ENCODE measurements at places on chromosomes 12 and 14. TPM values are rescaled to one million over a fixed set of nuclear protein-coding genes. Genes with fewer than 3 reads are reported as not detected.

DNA sequence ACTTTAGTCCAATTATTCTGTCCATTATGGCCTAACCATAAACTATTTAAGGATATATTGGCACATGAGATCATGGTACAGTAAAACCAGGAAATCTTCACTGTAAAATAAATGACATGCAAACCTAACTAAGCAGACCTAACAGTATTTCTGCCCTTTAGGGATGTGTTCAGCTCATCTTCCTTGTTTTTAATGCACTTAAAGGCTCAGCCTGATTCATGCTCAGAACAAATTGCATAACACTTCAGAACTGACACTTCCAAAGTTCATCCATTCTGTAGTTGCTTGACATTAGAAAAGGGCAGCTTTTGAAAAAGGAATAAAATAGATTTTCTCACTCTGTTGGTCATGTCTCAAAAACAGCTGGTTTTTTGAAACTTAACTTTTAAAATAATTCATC lies 708.5 kb downstream of the C12orf50 start:
- no peak for DNase-seq

DNA sequence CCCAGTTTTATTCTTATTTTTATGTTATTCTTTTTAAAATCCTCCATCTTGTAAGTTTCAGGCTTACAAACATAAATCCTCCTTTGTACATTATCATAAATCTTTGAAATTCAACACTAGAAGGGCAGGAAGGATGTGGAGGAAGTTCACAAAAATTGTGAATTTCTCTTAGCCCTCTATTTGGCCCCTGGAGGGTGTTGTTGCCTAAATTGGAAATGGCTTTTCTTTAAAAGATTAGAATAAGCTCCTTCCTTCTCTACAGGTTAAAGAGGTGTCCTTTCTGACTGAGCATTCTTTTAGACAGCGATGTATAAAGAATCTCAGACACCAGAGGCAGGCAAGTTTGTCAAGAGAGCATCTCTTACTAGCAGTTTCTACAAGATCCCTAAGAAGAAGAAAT lies 391.7 kb upstream of the OR4E1 start:
- no peak for DNase-seq

DNA sequence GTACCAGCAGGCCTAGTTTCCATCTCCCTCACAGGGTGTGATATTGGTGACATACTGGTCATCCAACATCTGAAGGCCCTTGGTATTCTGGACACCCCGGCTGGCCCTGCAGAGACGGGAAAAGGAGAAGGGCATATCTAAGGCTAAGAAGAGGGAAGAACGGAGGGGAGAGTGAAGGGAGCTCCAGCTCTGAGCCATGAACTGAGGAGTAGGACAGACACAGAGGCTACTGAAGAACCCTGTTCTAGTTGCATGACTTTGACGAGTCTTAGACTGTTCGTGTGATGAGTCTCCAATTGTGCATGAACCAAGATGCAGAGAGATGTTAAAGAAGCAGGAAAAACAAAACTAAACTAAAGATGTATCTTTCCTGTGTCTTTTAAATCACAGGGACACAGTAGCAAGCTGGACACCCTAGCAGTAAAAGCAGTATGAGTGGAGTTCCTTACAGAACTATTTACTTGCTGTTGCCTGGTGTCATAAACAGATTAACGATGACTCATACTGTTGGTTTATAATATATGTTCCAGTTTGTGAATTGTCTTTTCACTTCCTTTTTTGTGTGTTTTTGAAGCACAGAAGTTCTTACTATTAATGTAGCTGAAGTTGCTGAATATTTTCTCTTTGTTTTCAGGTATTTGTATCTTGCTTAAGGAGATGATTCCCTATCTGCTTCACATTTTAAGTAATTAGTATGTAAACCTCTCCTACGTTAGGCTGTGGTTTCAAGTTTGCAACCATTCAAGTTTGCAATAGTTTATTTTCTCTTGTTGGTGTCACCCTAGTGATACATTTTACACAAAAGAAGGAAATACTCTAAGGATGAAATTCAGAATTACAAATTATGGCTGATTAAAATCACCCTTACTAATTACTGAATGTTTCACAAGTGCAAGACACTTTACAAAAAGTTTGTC lies 15.7 kb downstream of the FAR2 start:
- peak; percentile 65 for DNase-seq

DNA sequence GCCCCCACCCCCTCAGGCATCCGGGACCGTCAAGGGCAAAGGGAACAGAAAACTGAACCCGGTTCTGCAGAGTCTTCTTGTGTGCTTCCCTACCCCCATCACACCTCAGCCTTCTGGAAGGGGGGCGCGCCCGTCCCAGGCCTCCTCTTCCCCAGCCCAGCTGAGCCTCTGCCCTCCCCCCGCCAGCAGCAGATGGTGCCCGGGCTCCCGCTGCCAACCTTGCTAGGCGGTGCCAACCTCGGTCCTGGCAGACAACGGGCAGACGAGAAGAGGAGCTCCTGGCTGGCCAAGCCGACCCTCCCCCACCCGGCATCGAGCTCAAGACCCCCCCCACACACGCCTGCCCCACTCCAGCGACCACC lies 8.7 kb downstream of the STAC3 start:
- DNase-seq = no peak

DNA sequence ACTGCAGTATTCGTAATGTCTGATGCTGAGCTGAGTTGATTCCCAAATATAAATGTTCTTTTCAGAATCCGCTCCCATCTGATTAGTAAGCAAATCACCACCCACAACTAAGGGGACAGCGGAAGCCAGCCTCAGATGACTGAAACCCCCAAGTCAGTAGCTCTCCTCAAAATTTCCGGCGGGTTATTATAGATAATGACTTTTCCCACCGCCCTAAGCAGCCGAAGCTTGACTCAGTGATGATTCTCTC lies 469 bp upstream of the LRFN5 start:
- DNase-seq = no peak

DNA sequence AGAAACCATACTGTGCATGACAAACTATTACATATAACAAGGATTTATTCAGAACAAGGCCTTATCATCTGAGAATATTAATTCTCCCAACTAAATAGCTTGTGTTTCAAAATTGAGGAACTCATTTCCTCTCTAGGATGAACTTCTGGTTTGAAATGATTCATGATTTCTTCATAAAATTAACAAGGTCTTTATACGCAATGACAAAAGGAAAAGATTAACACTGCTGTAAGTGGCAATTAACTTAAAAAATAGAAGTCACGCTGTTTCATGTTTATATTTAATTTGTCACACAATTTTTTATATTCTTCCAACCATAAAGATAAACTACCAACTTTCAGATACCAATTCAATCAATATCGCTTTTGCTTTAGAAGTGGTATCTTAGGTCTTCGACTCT lies 80.8 kb downstream of the GRIP1 start:
- no peak for DNase-seq

DNA sequence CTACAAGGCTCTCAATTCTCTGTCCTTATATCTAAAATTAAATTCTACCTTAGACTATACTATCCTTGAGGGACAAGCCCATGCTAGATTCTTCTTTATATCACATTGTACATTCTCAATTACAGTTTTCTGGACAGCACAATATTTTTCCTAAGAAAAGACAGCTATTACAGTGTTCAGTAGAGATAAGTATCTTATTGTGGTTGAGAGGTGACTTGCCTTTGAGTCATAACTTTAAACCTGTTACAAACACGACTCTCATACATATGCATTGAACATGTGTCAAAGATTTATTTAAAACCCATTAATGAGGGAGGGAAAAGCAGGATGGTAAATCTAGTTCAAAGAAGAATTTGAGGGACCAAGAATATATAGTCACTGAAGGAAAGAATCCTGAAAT lies 61.1 kb downstream of the TPH2 start:
- peak; percentile 64 for DNase-seq

DNA sequence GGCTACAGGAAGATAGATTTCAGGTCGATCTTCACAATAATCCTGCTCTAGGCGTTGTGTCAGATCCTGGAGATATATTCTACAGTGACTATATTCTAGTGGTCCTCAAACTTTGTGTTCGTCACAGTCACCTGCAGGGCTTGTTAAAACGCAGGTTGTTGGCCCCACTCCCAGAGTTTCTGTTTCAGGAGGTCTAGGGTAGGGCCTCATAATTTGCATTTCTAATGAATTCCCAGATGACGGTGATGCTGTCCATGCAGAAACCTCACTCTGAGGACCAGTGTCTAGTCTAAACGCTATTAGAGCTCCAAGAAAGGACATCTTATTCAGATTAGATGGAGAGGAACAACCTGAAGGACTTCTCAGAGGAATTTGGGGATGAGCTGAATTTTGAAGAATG lies 13.2 kb upstream of the SLC6A13 start:
- no peak for DNase-seq

DNA sequence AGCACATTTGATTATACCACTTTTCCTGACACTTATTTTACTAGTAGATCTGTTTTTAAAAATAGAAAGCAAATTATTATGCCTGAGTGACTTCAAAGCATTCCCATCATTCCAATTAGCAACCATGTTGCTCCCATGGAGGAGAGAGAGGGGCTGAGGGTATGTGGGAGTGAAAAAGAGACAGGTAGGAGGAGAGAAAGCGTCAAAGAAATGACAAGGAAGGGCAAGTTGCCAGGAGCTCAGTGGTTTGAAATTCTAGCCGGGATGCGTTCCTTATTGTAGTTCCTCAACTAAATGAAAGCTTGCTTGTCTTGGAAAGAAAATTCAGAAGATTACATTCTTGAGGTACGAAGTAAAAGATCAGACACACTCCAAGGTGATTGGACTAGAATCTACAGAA lies 92.4 kb upstream of the PKP2 start:
- no peak for DNase-seq

DNA sequence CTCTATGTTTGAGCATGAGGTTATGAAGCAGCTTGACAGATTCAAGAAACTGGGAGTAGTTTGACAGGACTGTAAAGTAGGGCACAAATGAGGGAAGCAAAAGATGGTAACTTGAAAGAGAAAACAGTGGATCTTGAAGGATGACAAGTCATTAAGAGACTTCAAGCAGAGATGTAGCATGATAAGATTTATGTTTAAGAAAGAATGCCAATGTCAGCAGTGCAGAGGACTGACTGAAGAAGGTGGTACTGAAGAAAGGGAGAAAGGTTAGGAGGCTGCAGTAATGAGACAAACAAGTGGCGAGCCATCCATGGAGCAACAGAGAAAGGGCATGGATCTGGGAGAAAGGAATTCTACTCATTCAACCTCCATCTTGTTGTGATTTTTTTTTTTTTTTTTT lies 120.2 kb upstream of the RAP1B start:
- no peak for DNase-seq

DNA sequence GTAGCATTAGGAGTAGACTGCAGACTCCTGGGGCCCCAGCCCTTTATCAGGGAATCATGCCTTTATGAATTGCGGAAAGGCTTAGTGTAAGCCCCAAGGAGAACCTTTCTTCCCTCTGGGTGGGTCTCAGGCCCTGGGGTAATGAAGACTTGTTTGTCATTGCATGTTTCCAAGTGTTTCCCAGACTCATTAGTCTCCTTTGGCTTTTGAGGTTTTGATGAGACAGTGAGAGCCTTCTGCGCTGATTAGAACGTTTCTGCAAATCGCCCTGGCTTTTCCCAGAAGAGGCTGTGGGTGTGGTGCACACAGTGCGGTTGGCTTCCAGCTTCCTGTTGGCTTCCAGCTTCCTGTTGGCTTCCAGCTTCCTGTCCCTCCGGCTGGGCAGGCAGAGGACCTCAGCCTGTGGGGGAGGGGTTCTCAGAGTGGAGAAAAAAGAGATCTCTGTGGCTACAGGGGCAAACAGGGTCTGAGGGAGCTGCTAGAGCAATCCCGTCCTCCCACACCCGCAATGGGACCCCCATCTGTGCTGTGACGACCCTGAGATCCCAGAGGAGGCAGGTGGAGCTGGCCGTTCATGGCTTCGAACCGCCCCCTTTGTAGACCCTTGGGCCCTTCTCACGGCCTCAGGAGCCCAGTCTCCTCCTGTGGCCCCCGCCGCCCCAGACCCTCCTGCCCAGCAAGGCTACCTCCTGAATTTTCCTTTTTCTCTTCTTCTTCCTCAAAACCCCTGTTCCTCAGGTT lies 42.1 kb downstream of the GPR68 start:
- no peak for DNase-seq

- DNase-seq = no peak
These were observed 94.7 kb downstream of the TMTC2 start for GRCh38 chr12:82781309-82781997.

GRCh38 chr14:105182296-105183020 lies 1.3 kb upstream of the NUDT14 start:
- no peak for DNase-seq

- no peak for DNase-seq
These were observed 113.2 kb downstream of the DPF3 start for GRCh38 chr14:72780751-72781150.

DNA sequence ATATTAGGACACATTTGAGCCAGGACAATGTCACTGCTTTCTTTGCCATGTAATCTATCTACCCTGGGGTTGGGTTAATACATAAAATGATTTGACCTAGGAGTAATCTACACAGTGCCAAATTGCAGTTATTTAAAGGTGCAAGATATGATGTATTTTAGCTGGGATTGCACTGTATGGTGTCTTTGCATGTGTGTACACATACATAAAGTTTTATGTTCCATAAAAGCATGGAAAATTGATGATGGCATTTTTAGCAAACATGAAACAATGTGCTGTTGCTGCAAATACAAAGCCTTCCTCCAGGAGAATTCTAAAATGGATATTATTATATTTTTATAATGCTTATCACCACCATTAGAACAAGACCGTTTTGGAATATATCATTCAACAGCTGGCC lies 24.0 kb upstream of the PLBD1 start:
- DNase-seq = no peak

DNA sequence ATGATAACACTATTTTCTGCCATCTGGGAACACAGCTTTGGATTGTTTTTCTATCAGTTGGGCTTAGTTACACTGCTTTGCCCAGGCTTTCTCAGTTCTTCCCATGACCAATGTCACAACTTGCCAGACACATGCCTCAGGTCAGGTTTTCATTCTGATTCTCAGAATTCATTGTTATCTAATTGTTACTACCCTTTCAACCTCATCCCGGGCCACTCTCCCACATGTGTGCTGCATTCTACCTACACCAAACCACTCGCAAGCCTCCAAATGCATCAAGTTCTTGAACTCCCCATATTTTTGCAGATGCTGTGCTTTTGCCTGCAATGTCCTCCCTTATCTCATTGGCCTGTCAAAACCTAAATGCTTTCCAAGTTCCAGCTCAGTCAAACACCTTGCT lies 36.3 kb downstream of the NELL2 start:
- DNase-seq = no peak

GRCh38 chr12:32265951-32266350 lies 133.4 kb upstream of the FGD4 start:
- no peak for DNase-seq

The NPFF gene
- polyA plus RNA-seq = not detected

The AVPR1A gene
- not detected for polyA plus RNA-seq

The FGF23 gene
- polyA plus RNA-seq = not detected

The GPR84 gene
- polyA plus RNA-seq = 0.07 TPM

The KLRK1 gene
- not detected for polyA plus RNA-seq

The MTA1 gene
- polyA plus RNA-seq = 53.3 TPM

The CCDC177 gene
- not detected for polyA plus RNA-seq

The CCDC198 gene
- polyA plus RNA-seq = not detected

The OR6C2 gene
- not detected for polyA plus RNA-seq

The FAM90A1 gene
- polyA plus RNA-seq = 0.28 TPM

The PLEKHD1 gene
- not detected for polyA plus RNA-seq

The PRKD1 gene
- polyA plus RNA-seq = 0.23 TPM
